Stimulated activated CD4-positive, alpha-beta T cell treated with anti-CD3 and anti-CD28 coated beads, Interleukin-15, amount 100 ng/mL, for 48 hours (primary cell): ENCODE measurements at places on chromosomes 7 and 10.

DNA sequence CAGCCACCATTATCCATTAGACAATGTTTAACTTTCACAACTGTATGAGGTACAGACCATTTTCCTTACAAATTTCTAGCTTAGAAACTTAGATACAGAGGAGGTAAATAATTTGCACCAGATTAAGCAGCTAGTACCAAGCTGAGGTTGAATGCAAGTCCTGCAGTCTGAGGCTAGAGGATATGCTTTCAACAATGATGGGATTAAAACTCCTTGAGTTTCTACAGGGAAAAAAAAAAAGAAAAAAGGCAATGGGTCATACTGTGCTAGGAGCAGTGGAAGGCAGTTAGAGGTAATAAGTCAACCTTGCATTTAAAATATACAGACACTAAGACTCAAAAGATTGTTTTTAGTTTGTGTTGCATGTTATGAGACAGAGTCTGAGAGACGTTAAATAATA lies 86.5 kb downstream of the SEMA3A start:
- no peak for DNase-seq

DNA sequence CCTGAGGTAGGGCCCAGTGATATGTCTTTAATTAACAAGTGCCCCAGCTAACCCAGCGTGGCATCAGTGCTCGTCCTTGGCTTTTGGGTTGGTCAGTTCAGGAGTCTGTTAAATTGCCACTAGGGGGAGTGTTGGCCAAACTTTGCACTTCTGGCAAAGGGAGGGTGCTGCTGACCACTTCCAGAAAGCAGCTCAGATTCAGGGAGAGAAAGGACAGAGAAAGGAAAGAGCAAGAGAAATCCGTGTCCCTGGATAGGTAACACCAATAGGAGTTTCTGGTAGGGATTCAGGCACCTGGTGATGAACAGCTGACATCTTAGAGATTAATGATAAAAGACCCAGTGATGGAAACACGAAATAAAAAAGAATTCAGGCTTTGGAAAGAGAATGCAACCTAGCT lies 243.1 kb upstream of the AOAH start:
- no peak for DNase-seq

- no peak for DNase-seq
These were observed 236.4 kb downstream of the WDR37 start for GRCh38 chr10:1292611-1293031.

- DNase-seq, result no peak
These were observed 3.8 kb upstream of the CAV2 start for GRCh38 chr7:116495736-116496135.

- no peak for DNase-seq
These were observed 64.1 kb downstream of the MINDY3 start for GRCh38 chr10:15796098-15796759.

- no peak for DNase-seq
These were observed 43.0 kb upstream of the MYO3A start for GRCh38 chr10:25890995-25891394.

- no peak for DNase-seq
These were observed 201.4 kb downstream of the FZD1 start for GRCh38 chr7:91465595-91466061.

DNA sequence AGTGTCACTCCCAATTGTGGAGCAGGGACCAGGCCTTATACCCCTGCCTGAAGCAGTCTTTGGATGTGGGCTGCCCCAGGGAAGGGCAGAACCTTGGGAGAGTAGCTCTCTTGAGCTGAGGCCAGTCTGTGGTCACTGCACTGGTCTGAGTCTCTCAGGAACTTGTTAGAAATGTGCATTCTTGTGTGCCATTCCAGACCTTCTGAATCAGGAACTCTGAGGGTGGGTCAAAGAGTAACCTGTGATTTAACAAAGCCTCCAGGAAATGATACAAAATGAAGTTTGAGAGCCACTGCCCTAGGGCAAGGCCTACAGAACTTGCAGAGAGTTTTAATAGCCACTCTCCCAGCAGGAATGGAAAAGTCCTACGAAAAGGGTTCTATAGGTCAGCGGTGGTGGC lies 68.1 kb downstream of the LYZL1 start:
- DNase-seq, result no peak

GRCh38 chr7:66921396-66921917 lies 432 bp downstream of the TMEM248 start:
- no peak for DNase-seq

DNA sequence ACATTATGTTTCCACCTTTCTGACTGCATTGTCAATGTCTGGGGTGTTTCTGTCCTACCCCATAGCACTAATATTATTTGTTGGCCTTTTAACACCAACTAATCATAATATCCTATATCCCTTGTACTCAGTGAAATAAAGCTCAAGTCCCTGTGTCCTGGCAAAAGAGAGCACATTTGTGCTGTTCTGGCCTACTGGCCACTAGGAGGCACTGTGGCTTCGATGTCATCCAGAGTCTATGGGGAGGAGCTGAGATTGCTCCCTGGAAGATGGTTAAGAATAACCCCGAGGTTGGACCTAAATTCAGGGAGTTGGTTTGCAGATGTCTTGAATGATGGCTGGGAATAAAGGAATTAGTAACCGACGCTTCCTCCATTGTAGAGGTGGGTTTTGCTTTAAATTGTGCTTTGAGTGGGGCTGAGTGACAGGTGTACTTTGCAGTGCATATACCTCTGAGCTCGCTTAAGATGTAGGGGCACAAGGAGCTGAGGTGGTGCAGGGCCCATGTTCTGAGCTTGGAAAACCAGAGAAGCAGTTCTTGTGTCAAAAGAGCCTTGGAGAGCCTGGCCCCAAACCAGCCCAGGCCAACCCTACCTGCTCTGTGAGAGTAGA lies 191.2 kb upstream of the PRSS1 start:
- peak; percentile 31 for DNase-seq

GRCh38 chr10:73117976-73118743 lies 7.9 kb downstream of the NUDT13 start:
- no peak for DNase-seq

- no peak for DNase-seq
These were observed 76.0 kb upstream of the MYO3A start for GRCh38 chr10:25858076-25858475.

GRCh38 chr7:22640269-22640668 lies 86.7 kb upstream of the IL6 start:
- peak; percentile 45 for DNase-seq

DNA sequence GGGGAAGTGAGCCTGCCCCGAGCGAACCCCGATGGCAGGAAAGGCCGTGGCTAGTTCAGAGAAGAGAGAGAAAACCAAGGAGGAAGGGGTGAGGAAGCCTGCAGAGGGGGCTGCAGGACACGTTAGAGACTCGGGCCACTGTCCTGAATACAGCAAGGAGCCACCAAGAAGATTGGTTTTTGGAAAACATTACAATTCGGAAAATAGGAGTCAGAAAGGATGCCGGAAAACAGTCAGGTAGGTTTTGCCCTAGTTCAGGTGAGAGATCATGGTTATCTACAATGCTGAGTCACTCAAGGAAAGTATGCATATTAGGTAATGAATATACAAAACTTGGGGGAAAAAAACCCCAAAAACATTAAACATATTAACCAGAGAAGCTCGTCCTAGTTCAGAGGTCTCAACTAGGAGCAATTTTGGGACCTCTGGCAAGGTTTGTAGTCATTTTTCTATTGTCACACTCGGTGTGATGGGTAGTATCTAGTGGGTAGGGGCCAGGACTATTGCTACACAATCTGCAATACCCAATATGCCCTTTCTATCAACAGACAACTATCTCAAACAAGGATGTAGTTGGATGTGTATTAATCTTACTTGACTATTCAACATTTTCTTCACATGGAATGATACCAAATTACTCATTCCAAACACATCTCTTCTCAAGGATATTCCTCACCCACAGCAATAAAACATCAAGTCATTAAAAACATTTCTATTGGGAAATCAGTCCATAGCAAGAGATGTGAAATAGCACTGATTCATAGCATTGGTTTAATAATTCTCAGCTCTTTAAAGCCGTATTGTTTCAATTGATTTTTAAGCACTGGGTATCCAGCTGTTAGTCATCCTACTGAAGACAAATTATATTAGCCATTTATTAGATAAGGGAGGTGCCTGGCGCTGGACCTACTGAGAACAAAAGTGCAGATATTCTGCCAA lies 74.4 kb upstream of the RSU1 start:
- peak; percentile 16 for DNase-seq
